ENCODE measurements at places on chromosomes 3 and 15.
A peak's percentile ranks its signal among the peaks of the same experiment; 100 is the strongest.

GRCh38 chr3:196886144-196886543 lies 18.4 kb downstream of the SENP5 start:
- no peak for DNase-seq

DNA sequence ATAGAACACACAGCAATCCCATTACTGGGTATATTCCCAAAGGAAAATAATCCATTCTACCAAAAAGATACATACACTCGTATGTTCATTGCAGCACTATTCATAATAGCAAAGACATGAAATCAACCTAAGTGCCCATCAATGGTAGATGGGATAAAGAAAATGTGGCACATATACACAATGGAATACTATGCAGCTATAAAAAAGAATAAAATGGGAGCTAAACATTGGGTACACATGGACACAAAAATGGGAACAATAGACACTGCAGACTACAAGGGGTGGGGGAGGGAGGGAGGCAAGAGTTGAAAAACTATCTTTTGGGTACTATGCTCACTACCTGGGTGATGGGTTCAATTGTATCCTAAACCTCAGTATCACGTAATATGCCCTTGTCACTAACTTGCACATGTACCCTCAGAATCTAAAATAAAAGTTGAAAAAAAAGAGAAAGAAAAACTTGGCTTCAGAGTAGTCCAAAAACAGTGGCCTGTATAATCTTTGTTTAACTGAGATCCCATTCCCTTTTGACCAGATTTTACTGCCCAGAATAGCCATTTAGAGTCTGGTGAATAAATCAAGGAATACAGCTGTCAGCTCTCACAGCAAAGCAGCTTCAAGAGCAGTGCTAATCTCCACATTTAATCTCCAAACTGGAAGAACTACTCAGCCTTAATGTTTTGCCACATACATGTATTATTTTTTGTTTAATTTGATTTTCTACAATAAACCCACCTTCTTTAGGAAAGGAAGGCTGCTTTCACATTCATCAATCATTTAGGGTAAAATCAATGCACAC lies 54.5 kb upstream of the XRN1 start:
- DNase-seq, result no peak

GRCh38 chr3:31636694-31637442 lies 104.1 kb downstream of the STT3B start:
- peak; percentile 38 for DNase-seq

GRCh38 chr3:122618614-122619013 lies 41.2 kb downstream of the PARP15 start:
- no peak for DNase-seq

DNA sequence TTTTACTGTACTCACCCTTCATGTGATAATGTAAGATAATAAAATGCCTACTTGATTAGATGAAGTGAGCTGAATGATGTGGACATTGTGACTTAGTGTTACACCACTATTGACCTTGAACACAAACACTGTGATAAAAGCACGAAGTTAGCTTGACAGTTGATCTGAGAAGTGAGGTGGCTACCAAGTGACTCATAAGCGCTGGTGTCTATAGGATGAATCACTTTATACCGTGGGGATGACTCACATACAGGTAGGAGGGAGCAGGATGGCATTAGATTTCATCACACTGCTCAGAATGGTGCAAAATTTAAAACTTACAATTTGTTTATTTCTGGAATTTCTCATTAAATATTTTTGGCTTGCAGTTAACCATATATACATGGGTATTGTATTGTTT lies 174.7 kb upstream of the CNTN3 start:
- DNase-seq, result no peak

DNA sequence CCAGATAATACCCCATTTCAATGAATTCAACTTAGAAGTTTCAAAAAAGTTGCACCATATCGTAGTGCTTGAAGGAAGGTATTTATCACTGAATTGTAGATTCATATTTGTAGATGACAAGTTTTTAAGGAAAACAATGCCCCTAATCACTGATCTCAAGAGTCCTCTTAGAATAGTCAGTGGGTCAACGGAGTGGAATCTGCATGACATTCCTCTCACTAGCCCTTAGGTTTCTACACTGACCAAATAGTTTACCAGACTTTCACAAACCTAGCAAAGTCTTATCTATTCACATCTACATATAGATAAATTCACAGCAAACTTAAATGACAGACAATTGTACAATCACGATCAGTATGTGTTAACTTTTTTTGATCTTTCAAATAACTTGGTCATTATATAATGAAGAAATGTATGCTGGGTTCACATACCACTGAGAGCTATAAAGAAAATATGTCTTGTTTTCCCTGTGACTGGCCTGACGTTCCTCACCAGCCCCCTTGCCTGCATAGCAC lies 35.7 kb upstream of the PHLDB2 start:
- no peak for DNase-seq

DNA sequence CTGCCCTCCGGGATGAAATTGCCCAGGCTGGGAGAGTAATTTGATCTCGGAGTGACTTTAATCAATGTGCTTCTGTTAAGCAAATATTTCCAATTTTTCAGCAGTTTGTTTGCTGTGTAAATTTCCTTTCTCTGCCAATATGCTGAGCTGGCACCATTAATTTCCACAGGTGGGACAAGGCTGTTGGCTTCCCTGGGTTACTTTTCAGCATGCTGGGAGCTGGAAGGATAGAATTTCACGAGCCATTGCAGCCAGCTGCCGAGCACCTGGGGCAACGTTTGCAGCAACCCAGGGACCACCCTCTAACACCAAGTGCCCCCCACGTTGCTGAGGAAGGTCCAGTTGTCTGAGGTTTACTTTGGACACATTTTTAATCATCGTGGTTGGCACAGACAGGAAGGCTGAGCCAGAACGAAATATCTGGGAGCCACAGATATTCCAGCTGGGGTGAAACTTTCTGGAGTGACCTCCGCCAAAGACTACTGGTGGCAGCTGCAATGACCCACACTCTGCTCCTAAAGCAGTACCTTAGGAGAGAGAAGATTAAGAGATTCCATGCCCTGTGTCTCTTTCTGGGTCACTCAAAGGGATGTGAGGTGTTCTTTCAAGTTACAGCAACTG lies 293.3 kb upstream of the RGMA start:
- no peak for DNase-seq

DNA sequence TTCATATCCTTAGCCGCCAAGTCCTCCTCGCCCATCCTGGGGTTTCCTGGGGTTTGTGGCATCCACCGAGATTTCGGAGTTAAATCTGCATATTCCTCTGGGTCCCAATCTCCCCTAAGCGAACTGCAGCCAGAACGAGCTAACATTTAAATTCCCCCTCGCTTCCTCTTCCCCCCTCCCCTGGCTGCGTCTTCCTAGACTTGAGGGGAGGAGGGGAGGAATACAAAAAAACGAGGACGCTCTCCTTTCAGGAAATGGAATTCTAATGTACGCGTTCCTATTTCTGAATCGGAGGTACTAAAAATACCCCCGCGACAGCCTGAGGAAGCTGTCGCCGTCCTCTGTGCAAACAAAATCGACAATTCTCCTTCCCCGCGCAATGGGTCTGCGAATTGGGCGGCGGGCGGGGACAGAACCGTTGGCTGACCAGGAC lies 5.6 kb downstream of the FEZF2 start:
- DNase-seq, result no peak

- no peak for DNase-seq
Measured at GRCh38 chr3:9970020-9970652, 16.5 kb downstream of the EMC3 start.

- no peak for DNase-seq
Measured at GRCh38 chr3:53612508-53612907, 118.1 kb downstream of the CACNA1D start.

DNA sequence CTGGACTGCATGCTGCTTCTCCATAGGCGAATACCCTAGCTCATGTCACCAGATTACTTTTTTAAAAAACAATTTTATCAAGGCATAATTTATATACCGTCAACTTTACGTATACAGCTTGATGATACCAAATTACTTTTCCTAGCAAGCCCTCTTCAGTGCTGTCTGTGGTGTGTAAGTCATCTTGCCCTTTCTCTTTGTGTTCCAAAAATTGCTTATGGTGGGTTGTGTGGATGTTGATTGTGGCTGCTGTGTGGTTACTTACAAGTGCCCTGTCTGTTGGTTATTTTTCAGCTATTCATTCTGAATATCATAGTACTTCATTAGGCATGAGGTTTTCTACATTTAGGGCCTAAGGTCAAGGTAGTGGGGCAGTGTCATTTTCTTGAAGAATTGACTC lies 12.8 kb downstream of the TMOD3 start:
- no peak for DNase-seq

GRCh38 chr15:22827125-22827524 lies 11.3 kb upstream of the NIPA2 start:
- DNase-seq, result no peak

DNA sequence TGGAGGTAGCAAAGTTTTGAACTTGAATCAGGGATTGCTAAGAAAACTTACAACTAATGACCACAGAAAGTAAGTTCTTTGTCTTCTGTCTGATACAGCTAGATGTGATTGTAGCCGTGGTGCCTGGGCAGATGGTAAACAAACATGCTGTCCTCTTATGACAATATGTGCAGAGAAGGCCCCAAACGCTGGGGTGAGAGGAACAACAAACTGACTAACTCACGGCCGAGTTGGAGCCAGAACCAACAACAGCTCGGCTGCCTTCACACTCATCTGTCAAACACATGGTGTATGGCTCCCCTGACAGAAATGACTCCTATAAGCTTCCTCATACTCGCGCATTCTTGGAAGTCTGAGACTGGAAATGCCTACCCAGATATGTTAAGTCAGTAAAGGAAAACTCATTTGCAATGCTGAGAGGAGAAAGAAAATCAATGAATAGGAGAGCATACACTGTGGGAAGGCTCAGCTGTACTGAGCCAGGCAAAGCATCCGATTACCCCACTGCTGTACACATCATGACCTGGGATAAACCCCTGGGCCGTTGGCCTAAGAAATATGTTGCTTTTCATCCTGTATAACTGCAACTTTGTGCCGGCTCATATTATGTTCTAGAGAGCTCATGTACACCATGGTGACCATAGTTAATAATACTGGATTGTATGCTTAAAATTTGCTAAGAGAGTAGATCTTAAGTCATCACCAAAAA lies 5.7 kb downstream of the THBS1 start:
- DNase-seq, result no peak

GRCh38 chr3:172702256-172702655 lies 8.6 kb downstream of the NCEH1 start:
- DNase-seq, result no peak

- no peak for DNase-seq
Measured at GRCh38 chr3:31919528-31919927, 61.5 kb downstream of the OSBPL10 start.

- DNase-seq, result no peak
Measured at GRCh38 chr3:100087198-100087597, 27.1 kb downstream of the FILIP1L start.

- no peak for DNase-seq
Measured at GRCh38 chr3:154428286-154429206, 1.4 kb downstream of the GPR149 start.

DNA sequence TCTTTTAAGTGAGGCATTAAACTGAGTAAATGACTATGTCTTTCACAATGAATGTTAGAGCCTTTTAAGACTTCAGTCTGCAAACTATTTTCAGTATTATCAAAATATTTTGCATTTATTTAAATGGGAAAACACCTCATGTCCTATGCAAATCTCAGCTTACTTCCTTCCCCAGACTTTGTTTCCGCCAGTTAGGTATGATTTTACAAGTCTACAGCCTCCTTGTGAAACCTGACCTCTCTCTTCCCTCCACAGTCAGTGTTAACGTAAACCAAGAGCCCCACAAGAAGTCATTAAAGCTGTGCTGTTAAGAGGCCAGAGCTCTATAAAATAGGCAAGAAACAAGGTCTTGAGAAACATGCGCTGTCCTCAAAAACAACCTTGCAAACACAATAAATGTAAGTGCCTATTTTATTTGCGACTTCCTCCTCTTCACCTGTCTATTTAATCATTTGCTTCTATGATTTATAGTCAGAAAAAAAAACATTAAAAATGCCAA lies 48.3 kb downstream of the PRTG start:
- DNase-seq, result no peak

DNA sequence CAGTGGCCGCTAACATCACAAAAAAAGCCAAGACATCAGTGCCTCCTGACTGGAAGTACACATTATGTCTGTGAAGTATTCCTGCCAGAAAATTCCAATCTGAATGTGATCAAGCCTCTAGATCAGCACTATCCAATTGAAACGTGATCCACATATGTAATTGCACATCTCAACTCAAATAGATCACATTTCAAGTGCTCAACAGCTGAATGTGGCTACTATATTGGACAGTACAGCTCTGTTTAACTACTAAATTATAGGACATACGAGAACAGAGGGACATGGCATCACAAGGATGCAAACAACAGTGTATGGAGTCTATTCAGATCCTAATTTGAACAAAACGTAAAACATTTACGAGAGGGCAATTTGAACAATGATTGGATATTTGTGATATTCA lies 542 bp upstream of the UBAP1L start:
- no peak for DNase-seq

DNA sequence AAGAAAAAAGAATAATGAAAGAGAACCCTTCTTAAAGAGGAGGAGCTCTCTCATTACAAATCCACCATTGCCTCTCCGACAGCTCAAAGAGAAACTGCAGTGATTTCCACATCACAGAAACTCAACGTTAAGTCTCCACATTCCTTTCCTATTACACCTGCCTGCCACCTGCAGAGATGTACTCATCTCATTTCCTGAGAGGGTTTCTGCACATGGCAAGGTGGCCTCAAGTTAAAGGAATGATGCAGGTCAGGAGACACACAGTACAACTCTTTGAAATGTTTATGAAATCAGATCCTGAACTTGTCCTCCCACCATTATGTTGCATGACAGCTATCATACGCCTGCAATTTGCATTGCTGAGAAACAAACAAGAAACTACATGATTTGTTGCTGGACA lies 458.4 kb upstream of the ADAMTS9 start:
- DNase-seq, result no peak

GRCh38 chr3:194691481-194692283 lies 6.0 kb downstream of the FAM43A start:
- no peak for DNase-seq

GRCh38 chr15:82530006-82530405 lies 10.3 kb downstream of the RPS17 start:
- no peak for DNase-seq

- peak; percentile 72 for DNase-seq
Measured at GRCh38 chr3:141644931-141645330, 93.2 kb upstream of the RNF7 start.

DNA sequence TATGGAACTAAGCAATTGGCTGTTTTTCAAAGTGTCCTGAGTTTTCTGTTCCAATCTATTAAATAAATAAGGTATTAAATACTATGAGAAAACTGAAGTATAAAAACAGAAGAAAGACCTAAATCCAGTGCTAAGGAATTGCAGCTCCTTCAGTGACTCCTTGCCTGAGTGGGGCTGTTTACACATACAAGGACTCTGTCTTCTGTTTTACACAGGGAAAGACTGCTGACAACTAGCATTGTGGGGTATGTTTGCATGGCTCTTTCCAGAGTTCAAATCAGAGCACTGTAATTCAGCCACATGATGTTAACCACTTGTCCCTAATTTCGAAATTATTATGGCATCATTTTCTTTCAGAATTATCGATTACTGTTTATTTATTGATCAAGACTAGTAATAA lies 31.3 kb upstream of the MEIS2 start:
- no peak for DNase-seq

Data from natural killer cell (primary cell).